ENCODE measurements at places on chromosomes 5 and 9.

DNA sequence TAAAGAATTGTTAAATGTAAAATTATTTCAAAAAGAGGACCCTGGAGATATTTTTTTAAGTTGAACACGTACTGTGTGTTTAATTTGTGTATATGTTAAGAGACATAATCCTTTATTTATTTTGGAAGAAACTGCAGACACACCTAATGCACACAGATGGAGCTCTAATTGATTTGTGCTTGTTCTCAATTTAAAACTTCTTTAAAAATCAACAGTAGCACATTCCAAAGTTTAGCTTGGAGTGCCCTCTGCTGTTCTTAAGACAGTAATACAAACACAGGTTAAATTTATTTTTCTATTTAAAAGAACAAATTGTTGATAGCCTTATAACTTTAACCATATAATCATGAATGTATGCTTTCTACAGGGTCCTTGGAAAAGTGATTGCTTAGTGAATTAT, 277.6 kb upstream of the ADAMTS16 start:
- no peak for DNase-seq

DNA sequence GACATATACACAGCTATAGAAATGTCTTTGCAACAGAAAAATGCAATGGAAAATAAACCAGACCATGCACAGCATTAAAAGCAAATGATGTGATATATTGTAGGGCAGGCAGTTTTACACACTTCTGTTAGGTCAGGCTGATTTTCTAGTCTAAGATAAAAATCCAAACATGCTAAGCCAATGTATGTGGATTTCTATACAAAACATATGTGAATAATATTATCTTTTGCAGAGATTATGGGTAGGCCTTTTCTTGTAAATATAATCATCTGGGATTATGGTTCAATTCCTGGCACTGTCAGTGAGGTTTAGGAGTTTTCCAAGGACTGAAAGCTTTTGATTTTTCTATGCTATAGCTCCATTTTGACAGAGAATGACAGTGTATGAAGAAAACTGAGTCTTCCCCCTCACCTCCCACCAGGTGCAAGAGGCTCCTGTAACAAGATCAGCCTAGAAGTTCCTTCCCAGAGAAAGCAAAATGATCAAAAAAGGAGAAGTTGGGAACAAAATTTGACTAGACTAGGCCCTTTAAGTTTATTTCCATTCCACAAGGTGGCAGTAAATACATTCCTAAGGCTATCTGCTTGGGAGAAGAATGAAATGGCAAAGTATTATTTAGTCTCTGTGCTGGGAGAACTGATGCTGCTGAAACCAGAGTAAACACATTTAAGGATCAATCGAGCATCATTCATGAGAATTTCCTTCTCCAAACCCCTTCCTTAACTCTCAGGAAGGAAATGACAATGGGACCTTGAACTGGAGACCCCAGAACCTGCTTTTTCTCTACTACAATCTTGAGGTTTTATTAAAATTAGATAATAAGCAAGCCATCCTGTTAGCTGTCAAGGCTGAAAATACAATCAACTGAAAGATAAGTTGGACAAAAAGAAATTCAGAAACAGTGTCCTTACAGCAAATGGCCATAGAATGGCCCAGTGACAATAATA, 133.0 kb upstream of the TUT7 start:
- DNase-seq = no peak

GRCh38 chr5:116626945-116627679, 52.5 kb upstream of the SEMA6A start:
- DNase-seq = no peak

- no peak for DNase-seq
Measured at GRCh38 chr5:6788956-6789649, 75.9 kb downstream of the TENT4A start.

DNA sequence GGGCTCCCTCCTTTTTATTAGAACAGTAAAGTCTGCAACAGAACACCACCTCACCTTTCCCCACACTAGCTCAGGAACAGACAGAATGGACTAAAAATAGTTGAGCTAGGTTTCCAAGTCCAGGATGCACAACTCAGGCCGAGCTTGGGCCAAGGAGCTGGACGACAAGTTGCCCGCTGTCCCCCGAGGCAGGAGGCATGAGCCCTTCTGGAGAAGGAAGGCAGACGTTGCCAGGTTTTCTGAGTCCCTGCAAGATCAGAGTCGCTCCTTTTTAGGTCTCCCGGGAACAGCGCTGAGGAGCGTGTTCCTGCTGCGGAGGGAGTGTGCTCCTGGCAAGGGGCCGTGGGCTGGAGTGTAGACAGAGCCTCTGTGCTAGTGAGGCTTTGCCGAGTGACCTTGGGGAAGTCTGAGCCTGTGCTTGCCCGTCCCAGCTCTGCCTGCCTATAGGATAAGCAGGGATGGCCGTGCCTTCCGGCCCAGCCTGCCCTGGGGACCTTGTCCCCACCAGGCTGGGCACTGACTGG, 121.6 kb downstream of the WNK2 start:
- DNase-seq = no peak

GRCh38 chr9:31486630-31487029, 897.8 kb upstream of the ACO1 start:
- no peak for DNase-seq
